ENCODE measurements at places on chromosomes 12 and 14. TPM values are rescaled to one million over a fixed set of nuclear protein-coding genes. Genes with fewer than 3 reads are reported as not detected.

The SLC6A15 gene
- total RNA-seq, result 29.6 TPM

The ACVRL1 gene
- total RNA-seq, result not detected

The PSEN1 gene
- 35.4 TPM for total RNA-seq

The GLIPR1 gene
- total RNA-seq, result 1.1 TPM

The RIMKLB gene
- 35.5 TPM for total RNA-seq

The RTL1 gene
- not detected for total RNA-seq

The ANO2 gene
- total RNA-seq, result not detected

The IL23A gene
- total RNA-seq, result 7.3 TPM

The AQP2 gene
- total RNA-seq, result not detected

The IKZF4 gene
- 1.2 TPM for total RNA-seq

The KRT78 gene
- total RNA-seq, result 0.32 TPM

The RNFT2 gene
- 2.6 TPM for total RNA-seq

The BTG1 gene
- 14.3 TPM for total RNA-seq

The PAPLN gene
- 2.0 TPM for total RNA-seq

The SERPINA10 gene
- not detected for total RNA-seq

The TAS2R7 gene
- not detected for total RNA-seq

The LHX5 gene
- total RNA-seq, result 0.24 TPM

The OVCH1 gene
- not detected for total RNA-seq

The LRRC10 gene
- total RNA-seq, result not detected

The ST8SIA1 gene
- total RNA-seq, result 0.46 TPM

The E2F7 gene
- total RNA-seq, result 20.8 TPM

The FAM234B gene
- total RNA-seq, result 6.0 TPM

The KCNJ8 gene
- total RNA-seq, result not detected

The HOXC6 gene
- total RNA-seq, result 4.3 TPM

The RALGAPA1 gene
- total RNA-seq, result 15.5 TPM

The TSPAN9 gene
- 19.2 TPM for total RNA-seq

All from foreskin keratinocyte (primary cell).